Activated CD8-positive, alpha-beta memory T cell treated with anti-CD3 and anti-CD28 coated beads, Interleukin-2, amount 10 ng/mL, durations not matched to agents 7 days and 5 days (primary cell): ENCODE measurements at places on chromosomes 2 and 18.

GRCh38 chr2:667332-667999, 9.7 kb downstream of the TMEM18 start:
- DNase-seq = no peak

GRCh38 chr2:42337356-42337820, 23.6 kb downstream of the COX7A2L start:
- no peak for DNase-seq

DNA sequence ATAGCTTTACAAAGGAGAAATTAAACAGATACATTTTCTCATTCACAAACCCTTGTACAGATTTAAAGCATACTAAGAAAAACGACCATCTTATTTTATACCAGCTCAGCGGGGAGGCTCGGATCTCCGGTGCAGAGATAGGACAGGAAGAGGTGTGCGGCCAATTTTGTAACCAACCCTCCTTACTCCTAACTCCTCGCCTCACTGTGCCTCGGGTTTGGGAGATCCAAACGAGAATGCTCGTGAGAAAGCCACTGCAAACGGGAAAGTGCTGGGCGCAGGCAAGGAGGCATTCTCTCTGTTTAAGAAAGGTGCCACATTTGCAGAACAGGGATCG, 1.2 kb downstream of the KDSR start:
- DNase-seq = peak; percentile 59

- no peak for DNase-seq
Measured at GRCh38 chr2:68946117-68946516, 6.6 kb downstream of the GKN2 start.

- DNase-seq = no peak
Measured at GRCh38 chr2:46029332-46029811, 267.8 kb upstream of the EPAS1 start.

- no peak for DNase-seq
Measured at GRCh38 chr18:36872329-36872728, 43.4 kb downstream of the KIAA1328 start.

DNA sequence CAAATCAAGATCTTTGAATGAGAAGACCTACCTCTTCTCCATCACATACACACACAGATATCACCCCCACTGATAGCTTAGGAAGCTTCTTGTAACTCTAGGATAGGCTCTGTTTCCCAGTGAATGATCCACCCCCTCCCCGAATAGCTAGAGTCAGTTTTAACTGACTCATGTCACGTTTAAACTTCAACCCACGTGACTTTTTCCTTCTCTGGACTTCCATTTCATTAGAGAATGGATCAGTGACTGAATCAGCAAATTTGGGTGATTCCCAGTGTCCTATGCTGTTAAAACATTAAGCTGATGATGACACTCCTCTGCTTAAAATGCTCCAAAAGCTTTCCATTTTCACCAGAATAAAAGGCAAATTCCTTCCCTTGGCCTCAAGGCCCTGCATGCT, 185.9 kb upstream of the LHCGR start:
- no peak for DNase-seq

DNA sequence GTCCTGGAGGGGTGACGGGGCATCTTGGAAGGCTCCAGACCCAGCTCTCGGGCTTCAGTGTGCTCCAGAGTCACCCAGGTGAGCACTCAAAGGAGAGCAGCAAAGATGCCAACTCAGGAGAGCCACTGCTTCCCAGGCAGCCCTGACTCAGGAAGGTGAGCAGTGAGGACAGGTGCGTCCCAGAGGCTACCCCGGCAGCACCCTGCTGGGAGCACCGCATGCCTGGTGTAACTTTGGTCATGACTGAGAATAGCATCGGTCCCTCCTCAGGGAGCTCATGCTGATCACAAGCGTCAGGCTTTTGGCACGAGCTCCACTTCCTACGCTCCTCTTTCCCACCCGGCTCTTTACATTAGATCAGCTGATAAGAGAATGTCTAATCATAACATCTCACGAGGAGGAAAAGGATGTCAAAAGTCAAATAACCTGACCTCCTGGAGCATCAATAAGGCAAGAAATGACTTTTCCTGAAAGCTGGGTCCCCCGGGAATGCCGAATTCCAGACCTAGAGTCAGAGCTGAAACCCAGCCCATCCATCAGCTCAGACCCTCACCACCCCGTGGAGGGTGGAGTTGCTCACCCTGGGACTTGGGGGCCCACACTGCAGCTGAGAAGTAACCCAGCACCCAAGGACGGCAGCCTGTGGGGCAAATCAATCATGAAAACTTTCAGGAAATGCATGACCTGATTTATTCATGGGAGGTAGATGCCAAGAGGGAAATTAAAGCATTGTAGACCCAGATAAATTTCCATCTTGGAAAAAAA, 248.8 kb downstream of the ACKR3 start:
- DNase-seq = no peak

GRCh38 chr2:219645631-219646527, 18.4 kb downstream of the SLC4A3 start:
- DNase-seq = no peak

- no peak for DNase-seq
Measured at GRCh38 chr2:182827182-182827879, 39.1 kb downstream of the FRZB start.

GRCh38 chr18:50097702-50098101, 97.2 kb downstream of the MYO5B start:
- DNase-seq = no peak

DNA sequence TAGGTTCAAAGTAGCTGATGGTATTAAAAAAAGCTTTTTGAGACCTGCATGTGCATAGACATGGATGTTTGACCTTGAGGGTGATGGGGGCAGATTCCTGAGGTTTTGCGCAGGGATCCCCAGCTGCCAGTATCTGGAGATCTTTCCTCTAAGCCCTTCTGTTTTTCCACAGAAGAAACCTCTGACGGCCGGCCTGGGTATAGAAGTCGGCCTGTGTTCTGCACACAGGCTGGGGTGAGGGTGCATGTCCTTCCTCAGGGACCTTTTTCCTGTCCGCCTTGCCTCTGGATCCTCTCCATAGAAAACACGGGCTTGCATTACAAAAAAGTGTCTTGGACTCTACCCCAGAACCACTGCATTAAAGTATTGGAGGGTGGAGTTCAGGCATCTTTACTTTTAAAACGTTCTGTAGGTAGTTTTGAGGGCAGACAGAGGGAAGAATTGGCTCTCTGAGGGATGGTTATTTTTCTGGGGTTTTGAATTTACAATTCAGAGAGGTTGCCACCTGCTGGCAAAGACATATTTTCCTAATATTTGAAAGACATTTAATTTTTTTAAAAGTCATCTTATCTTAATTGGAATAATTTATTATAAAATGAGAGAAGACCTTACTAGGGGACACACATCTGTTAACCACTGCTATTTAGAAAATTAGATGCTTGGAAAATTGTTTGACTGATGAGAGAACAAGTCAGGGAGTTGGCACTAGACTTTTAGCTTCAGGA, 350.6 kb downstream of the DCDC2C start:
- no peak for DNase-seq

- no peak for DNase-seq
Measured at GRCh38 chr2:85673716-85674375, 5.8 kb upstream of the SFTPB start.

DNA sequence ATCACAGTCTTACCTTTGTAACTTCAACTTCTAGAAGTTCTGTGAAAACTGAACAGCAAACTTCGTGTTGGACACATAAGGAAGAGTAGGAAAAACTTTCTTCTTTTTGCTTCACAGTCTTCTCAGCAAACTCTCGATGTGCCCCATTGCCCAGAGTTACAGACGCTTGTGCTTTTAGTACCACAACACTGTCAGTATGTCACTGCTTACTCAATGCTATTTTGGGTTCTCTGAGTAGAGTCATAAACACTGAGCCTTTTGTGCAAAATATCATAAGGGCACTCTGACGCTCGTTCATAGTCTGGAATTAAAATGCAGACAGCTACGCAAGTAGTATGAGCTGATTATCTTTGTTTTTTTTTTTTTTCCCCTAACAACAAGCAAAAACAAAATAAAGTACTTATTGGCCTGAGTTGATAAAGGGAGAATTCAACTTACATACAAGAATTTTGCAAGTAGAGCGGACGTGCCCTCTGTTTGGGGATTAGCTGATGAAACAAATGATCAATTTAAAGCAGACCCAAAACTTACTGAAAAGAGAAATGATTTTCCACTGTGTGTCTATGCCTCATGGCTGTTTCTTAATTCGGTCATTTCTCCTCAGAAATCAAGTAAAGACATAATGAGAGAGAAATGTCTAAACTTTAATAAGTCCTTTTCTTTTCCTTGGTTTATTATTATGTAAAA, at the start of gene CDH19:
Gene CDH19, minus strand, starts transcription at position 150 of the 687 bp plus-strand sequence. CDS start 31,886 bp downstream, outside the sequence.
- no peak for DNase-seq

GRCh38 chr18:71028285-71028762, 739.5 kb downstream of the SOCS6 start:
- no peak for DNase-seq

DNA sequence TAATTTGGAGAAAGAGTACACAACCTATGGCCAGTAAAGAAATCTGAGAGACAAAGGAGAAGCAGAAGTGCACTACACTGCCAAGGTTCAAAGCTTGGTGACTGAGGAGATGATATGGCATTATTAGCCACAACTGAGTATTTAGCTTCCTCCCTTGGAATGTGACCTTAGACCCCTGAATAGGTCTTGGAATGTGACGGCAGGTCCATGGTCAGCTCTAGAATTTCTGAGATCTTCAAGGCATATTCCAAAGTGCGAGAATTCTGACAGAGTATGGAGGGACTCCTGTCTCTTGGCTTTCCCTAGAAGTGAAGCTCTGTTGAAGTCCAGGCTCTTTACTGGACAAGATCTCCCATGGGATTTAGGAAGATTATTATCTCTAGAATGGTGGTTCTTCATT, 130.0 kb upstream of the FN1 start:
- DNase-seq = no peak

DNA sequence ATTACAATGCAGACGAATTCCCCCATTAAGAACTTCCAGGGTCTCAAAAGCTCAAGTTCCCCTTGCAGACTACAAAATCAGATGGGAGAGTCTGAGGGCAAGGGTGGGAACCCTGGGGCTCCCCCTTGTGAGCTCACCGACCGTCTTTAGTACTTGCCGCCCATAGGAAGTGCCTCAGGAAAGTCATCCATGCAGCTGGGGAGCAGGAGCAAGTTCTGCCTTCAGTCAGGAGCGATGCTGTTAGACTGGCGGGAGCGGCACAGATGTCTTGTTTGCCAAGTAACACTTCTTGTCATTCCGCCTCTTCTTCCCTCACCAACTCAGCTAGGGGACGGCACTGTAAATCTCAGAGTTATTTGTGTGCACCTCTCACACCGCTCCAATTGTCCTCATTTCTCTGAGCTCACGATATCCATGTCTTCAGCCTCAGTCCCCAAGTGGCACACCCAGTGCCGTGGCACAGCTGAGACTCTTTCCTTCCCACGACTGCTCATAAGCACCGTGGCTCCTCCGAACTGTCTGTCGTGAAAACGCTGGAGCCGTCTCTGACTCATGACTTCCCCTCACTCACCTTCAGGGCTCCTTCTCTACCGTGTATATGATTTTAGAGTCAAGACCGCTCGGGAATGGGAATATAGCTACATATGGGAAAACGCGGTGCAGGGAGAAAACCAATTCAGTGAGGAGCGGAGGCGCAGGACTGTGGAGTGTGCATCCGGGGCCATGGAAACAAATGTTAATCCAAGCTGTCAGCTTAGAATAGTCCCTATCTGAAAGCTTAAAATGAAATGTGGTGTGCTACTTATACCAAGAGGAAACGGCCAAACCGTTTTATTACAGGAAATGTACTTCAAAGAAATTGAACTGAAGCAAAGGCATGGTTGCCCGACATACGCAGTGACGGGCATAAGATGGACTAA, 34.0 kb downstream of the UXS1 start:
- peak; percentile 84 for DNase-seq

DNA sequence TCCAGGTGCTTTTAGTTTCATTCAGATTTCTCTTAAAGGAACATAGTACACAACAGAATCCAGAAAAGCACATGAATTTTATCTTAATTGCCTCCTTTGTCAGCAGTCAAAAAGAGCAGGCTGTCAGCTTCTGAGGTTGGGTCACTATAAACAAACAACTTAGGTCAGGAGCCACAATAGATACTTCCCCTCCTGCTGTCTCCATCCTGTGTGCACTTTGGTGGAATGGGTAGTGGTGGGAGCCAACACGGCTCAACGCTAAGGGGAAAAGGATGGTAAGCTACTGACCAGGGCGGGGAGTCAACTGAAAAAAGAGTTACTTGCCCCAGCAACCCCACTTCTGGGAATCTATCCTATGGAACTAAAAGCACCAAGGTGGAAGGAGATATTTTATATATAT, 121.9 kb downstream of the PAX3 start:
- DNase-seq = no peak

DNA sequence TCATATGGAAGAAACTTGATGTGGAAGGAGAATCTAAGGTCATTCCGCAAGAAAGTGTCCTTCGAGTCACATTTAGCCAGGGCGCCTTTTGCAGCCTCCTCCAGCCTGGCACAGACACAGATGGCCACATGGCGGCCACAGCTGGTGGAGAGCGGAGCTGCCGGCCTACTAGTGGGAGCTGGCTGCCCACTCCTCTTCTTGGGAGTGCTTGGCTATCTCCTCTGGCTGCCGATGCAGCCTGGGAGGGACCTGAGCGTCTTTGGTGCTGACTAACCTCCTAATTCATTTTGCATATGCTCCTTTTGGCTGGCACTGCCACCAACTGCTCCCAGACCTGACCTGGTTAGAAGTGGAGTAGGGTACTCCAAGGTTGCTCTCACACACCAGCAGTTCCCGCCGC, 199.3 kb upstream of the MYT1L start:
- DNase-seq = no peak
